Stomach (tissue), 19 donors: ENCODE measurements at places on chromosomes 2 and 18. TPM values are rescaled to one million over a fixed set of nuclear protein-coding genes. Genes with fewer than 3 reads are reported as not detected.

Gene ABCG5
- not detected for total RNA-seq

Gene G6PC2
- total RNA-seq, result not detected

Gene INPP5D
- total RNA-seq, result 11.2 TPM

Gene CENPA
- total RNA-seq, result not detected

Gene KCNE4
- 4.0 TPM for total RNA-seq

Gene SP3
- total RNA-seq, result 80.4 TPM

- no peaks in the 10 kb centered on the region for H3K27me3 ChIP-seq
- no peak overlapping the region for H3K4me3 ChIP-seq
- DNase-seq, result no peak
- H3K27ac ChIP-seq, result no peak overlapping the region
- H3K4me1 ChIP-seq, result no peaks in the 10 kb centered on the region
- no peaks in the 10 kb centered on the region for H3K36me3 ChIP-seq
Observed at GRCh38 chr18:41545091-41545888, 409.7 kb upstream of the PIK3C3 start.

- peaks cover 87% of the 10 kb centered on the region for H3K36me3 ChIP-seq
- no peak overlapping the region for H3K4me3 ChIP-seq
- peaks cover 69% of the 10 kb centered on the region for H3K4me1 ChIP-seq
- no peak for DNase-seq
Observed at GRCh38 chr2:54641988-54642387, 81.5 kb upstream of the EML6 start.

- no peak overlapping the region for H3K27ac ChIP-seq
- no peak overlapping the region for H3K4me3 ChIP-seq
- no peaks in the 10 kb centered on the region for H3K4me1 ChIP-seq
- no peaks in the 10 kb centered on the region for H3K27me3 ChIP-seq
- H3K36me3 ChIP-seq, result peaks cover 3% of the 10 kb centered on the region
Observed at GRCh38 chr2:95262896-95263542, 11.2 kb upstream of the PROM2 start.

GRCh38 chr2:134135793-134136192 lies 118.1 kb upstream of the MGAT5 start:
- no peak for DNase-seq
- no peaks in the 10 kb centered on the region for H3K27me3 ChIP-seq
- H3K36me3 ChIP-seq, result peaks cover 4% of the 10 kb centered on the region
- H3K4me3 ChIP-seq, result no peak overlapping the region

- no peak overlapping the region for H3K27ac ChIP-seq
- H3K4me3 ChIP-seq, result no peak overlapping the region
- H3K36me3 ChIP-seq, result no peaks in the 10 kb centered on the region
- no peaks in the 10 kb centered on the region for H3K27me3 ChIP-seq
Observed at GRCh38 chr2:215594766-215595165, 158.9 kb upstream of the FN1 start.

DNA sequence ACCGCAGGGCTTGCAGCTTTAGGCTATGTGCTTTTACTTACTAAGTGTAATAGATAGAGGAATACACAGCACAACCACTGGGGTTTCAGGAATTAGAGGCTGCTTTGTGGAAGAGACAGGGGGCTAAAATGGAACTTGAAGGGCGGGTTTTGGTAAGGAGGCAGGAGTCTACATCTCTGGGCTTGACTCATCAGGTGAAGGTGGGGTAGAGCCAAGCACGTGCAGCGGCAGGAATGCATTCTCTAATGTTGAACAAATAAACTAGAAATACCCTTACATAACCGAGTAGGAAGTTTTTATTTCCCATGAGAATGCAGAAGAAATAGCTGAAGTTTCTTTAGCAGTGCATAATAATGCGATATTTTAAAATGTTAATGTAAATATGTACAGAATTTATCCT lies 673.8 kb upstream of the SALL3 start:
- no peak overlapping the region for H3K27ac ChIP-seq
- DNase-seq, result peak; percentile 19
- H3K36me3 ChIP-seq, result no peaks in the 10 kb centered on the region

DNA sequence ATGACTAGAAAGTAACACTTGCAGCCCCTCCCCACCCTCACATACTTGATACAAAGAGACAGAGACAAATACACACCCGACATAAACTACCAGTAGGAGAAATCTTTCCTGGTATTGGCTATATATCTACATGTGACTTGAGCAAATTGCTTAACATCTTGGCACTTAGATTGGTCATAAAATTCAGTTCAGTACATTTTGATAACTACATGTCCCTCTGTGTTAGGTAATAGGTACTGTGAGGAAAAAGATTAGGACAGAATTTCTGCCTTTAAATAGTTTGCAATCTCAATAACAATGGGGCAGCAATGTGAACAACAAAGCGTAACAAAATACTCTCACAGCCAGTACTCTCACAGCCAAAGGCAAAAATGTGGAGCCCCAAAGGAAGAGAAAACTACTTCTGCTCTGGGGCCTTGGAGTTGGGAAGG lies 670.0 kb upstream of the ACVR2A start:
- DNase-seq, result no peak
- H3K27ac ChIP-seq, result no peak overlapping the region
- no peaks in the 10 kb centered on the region for H3K36me3 ChIP-seq
- H3K4me1 ChIP-seq, result no peaks in the 10 kb centered on the region
- H3K4me3 ChIP-seq, result no peak overlapping the region
- H3K27me3 ChIP-seq, result no peaks in the 10 kb centered on the region

DNA sequence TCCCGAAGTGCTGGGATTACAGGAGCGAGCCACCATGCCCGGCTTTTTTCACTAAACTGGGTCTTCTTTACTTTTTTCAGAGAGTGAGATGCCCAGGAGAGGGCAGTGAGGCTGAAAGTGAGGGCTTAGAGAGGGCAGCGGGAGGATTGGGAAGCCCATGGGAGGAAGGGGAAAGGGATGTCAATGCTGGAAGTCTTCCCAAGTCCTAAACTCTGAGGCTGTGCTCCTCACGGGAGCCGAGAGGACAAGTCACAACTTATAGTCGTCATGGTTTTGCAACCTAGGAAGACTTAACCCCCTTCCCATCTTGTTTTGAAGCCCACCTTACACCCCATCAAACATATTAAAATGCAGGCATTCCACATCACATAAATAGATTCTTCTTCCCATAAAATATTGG lies 15.1 kb upstream of the MEP1B start:
- no peaks in the 10 kb centered on the region for H3K4me1 ChIP-seq
- H3K27me3 ChIP-seq, result no peaks in the 10 kb centered on the region
- no peaks in the 10 kb centered on the region for H3K36me3 ChIP-seq
- no peak for DNase-seq
- H3K4me3 ChIP-seq, result no peak overlapping the region

GRCh38 chr18:29188760-29189159 lies 1011.8 kb upstream of the CDH2 start:
- H3K4me1 ChIP-seq, result no peaks in the 10 kb centered on the region
- no peak for DNase-seq
- H3K4me3 ChIP-seq, result no peak overlapping the region
- H3K27ac ChIP-seq, result no peak overlapping the region
- no peaks in the 10 kb centered on the region for H3K36me3 ChIP-seq
- no peaks in the 10 kb centered on the region for H3K27me3 ChIP-seq

- no peak for DNase-seq
- no peak overlapping the region for H3K27ac ChIP-seq
- no peaks in the 10 kb centered on the region for H3K4me1 ChIP-seq
- no peaks in the 10 kb centered on the region for H3K36me3 ChIP-seq
Observed at GRCh38 chr2:131966256-131966655, 195.5 kb downstream of the ANKRD30BL start.
